NCI-H1417 treated with DMSO at 0.1 percent for 48 hours (cell line): ENCODE measurements at places on chromosomes 1 and 21.

DNA sequence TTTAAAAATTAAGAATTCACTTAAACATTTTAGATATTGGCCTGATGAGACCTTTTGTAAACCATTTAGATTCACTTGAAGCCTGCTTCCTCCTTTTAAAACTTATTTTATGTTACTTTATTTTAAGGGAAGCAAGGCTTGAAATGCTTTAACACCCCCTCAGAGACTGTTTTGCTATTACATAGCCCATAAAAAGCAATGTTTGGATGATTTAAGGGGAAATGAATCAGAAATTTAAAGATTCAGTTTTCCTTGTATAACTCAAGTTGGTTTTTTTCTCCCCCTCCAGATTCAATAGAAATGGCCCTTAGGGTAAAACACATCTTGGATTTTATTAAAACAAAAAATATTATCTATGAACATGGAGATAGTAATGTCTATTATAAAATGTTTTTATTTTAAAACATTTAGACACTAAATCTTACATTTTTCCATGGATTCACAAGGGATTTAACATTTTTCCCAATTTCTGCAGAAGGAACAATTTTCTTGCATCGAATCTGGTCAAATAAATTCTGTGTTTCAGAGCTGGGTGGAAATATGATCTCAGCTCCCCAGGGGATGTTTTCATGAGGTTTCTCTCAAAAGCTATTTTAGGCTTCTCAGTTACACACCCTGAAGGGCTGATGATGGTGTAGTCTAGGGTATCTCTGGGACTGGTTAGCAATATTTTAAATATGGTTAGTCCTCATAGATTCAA lies 69.3 kb upstream of the WARS2 start:
- DNase-seq: no peak

- no peak for DNase-seq
Measured at GRCh38 chr1:173823781-173824314, 625 bp upstream of the DARS2 start.

- DNase-seq: no peak
Measured at GRCh38 chr1:26045722-26046245, at the start of gene SLC30A2. Gene SLC30A2 (minus strand): TSS chr1:26046118. CDS start chr1:26045896, 222 bp downstream.

DNA sequence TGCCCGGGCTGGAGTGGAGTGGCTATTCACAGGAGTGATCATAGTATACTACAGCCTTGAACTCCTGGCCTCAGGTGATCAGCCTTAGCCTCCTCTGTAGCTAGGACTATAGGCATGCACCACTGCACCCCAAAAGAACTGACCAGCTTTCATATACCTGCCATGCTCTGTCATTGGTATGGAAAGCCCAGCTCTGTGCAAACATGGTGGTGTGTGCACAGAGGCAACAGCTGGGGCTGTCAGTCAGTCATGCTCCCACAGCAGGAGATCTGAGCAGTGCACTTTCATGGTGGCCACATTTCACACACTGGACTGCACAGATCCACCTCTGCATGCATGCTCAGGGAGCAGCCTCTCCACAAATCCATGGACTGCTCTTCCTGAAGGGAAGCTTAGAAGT lies 8.8 kb upstream of the JAK1 start:
- DNase-seq: no peak

- no peak for DNase-seq
Measured at GRCh38 chr21:36732761-36733160, 33.8 kb downstream of the SIM2 start.

DNA sequence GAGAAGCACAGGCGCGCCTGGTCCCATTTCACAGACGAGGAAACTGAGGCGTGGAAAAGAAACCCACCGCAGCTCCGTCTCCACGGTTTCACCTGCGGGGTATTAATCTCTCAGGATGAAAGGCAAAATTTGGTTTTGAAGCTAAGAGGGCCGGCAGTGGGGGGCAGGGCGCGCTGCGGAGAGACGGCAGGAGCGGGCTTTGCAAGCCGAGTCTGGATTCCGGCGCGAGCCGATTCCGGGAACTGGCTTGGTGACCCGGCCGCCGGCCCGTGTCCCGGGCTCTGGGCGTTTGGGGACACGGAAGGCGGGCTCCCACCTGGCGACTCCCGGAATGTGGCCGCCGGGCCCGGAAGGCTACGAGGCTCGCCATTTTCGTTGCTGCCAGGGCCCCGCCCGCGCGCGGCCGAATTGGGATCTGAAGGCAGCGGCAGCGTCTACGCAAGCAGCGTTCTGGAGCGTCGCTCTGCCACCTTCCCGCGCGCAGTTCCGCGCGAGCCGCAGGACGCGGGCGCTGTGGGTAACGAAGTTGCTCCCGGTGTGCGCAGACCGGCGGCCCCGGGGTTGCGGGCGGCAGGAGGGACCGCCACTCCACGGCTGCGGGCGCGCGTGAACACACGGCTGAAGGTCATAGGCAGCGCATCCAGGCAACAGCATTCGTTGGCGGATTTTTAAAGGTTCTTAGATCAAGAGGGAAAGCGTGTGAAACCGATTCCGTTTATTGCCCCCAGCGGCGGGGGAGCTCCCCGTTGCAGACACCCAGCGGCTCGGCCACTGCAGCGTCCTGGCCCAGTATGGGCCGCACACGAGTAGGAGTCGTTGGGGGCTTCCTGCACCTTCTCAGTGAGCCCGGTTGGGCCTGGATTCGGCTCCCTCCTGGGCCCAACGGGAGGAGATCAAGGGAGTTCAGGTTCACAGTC lies 5.4 kb upstream of the PRDM16 start:
- no peak for DNase-seq

- no peak for DNase-seq
Measured at GRCh38 chr1:212646588-212646987, 38.0 kb downstream of the ATF3 start.

- DNase-seq: no peak
Measured at GRCh38 chr1:43945674-43946235, 995 bp upstream of the IPO13 start.

- no peak for DNase-seq
Measured at GRCh38 chr1:208043691-208044181, 132.8 kb upstream of the CD34 start.

DNA sequence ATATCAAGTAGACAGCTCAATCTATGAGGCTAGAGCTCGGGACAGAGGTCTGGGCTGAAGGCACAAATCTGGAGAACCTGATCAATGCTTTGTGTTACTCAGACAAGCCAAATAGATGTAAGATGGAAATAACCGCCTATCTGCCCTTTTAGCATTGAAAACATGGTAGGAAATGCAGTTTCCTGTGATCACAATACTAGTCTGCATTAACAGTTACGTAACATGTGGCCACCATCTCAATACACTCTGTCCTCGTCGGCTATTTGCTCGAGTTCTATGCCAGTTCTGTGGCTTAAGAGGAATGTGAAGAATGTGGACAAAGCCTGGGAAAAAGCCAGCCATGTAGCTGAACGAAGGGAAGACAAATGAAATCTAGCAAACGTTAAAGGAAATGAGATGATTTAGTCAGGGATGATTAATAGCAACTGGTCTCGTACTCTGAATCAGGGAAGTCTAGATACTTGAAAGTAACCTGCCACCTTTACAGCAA lies 73.3 kb downstream of the HSF2BP start:
- no peak for DNase-seq

- no peak for DNase-seq
Measured at GRCh38 chr1:174942547-174943255, 57.0 kb upstream of the CACYBP start.

DNA sequence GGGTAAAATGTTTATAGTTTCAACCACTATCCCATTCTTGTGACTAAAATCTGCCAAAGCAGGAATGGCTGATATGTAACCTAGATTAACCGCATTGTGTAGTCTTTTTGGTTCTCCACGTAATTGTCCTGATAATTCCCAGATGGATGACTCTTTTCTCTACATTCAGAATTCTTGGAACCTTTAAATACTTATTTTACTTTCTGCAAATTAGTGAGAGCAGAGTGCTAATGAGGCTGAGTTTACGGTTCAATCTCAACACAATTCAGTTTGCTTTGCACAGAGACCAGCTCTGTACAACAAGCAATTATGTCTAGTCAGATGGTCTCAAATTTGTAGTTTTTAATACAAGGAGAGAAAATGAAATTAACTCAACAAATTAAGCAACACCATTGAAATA lies 9.1 kb downstream of the CRB1 start:
- no peak for DNase-seq

GRCh38 chr1:200374569-200375295 lies 35.1 kb downstream of the ZNF281 start:
- DNase-seq: no peak

GRCh38 chr21:46503922-46504550 lies 45.3 kb downstream of the DIP2A start:
- no peak for DNase-seq

DNA sequence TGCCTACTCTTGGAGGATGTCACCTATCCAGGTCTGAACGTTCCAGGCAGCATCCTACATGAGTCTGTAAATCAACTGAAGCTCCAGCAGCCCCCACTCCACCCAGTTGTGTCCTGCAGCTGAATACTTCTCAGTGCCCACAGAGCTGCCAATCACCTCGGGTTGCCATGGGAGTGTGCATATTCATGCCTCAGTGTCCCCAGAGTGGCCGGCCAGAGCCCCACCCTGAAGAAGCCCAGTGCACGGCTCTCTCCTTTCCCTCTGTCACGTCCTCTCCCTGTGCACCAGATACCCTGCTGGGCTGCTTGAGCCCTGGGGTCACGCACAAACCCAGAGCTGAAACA lies 16.1 kb upstream of the GSTM4 start:
- no peak for DNase-seq

- no peak for DNase-seq
Measured at GRCh38 chr1:93615582-93616150, 66.0 kb downstream of the BCAR3 start.

DNA sequence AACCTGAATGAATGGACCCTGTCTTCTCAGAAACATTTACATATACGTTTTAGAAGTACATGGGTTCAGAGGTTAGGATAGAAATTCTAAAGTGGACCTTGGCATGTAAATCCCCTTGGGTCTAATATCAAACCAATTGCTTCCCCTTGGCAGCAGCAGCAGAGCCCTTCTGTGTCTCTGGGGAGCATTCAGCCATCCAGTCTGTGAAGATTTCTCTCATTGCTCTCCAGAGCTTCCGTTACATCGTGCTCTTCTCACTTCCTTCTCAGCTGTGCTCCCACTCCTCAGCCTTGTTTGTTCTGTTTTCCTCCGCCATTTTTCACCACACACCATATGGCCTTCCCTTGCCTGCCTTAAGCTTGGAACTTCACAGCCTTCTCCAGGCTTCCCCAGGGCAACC lies 61.5 kb upstream of the ATP1B1 start:
- DNase-seq: no peak

DNA sequence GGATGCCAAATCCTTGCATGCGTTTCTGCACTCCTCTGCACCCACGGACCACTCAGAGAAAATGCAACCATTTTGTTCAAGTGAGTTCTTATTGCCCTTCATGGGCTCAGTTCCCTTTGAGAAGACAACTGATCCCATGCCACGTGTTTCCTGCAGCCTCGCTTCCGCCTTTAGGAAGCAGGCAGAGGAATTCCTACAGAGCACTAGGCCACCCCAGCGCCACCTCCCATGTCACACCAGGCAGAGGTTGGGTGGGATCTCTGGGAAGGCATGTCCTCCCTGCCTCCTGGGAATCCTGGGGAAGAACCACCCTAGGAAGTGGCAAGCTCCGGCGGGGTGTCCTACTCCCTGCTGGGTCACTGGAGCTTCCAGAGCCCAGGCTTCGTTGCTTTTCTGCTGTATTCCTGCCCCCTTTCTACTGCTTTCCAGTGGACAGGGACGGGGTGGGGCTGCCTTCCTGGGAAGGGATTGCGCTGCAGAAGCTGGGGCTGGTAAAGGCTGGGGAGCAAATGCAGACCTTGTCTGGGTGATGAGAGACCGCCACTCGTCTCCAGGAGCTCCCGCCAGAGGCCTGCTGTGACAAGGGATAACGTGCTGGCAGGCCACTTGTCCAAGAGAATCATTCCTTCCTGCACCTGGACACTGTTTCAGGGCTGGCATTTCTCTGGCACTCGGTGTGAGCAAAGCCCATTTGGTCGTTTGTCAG lies 478.2 kb upstream of the VAMP3 start:
- DNase-seq: no peak

GRCh38 chr1:244304156-244304555 lies 147.6 kb downstream of the ADSS2 start:
- no peak for DNase-seq

DNA sequence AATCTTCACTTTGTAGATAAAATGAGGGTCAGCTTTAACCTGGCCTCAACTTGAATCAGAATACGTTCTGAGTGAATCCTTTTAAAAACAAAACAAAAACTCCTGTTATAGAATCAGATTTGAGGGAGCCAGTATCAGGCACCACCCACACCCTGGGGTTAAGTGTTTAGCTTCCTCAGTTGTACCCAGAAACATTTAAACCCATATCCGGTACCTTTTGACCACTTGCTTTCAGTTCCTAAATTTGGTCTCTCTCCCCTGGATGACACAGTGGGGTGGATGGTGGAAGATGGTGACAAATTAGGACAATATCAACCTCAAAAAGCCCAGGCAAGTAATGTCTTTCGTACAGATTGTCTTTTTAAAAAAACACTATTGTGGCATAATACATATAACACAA lies 10.4 kb downstream of the KLHDC7A start:
- DNase-seq: no peak

DNA sequence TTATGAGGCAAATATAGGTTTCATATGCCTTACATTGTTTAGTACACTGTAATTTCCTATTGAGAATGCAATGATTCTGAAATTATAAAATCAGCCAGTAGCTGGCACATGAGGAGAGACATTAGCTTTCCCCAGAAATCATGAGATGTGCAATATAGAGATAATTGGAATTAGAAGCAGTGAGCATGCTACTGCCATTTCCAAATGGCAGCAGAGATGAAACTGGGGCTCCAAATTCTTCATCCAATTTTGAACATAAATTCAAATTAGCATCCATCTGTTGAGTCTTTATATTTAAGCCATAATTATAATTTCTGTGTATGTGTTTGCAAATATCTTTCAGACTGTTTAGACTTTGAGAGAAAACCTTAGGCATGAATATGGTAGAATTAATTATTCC lies 28.8 kb downstream of the PTGER3 start:
- DNase-seq: no peak

GRCh38 chr1:22534951-22535350 lies 28.3 kb upstream of the EPHA8 start:
- DNase-seq: no peak

DNA sequence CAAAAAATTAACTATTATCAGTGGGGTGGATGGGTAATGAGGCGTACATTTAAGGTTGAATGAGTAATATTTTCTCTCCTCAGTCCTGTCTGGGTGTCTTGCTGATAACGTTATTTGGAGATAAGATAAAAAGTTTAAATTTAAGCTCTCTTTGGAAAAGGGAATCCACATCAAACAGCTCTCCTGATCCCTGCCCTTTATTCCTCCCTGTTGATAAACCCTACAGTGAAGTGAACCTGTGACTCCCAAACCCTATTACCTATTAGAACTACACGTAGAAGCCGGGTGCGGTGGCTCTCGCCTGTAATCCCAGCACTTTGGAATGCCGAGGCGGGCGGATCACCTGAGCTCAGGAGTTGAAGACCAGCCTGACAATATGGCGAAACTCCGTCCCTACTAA lies 9.9 kb upstream of the GPR161 start:
- DNase-seq: no peak

GRCh38 chr1:212060632-212061472 lies 25.3 kb downstream of the DTL start:
- DNase-seq: no peak
